ENCODE measurements at places on chromosomes 11 and 22.

- DNase-seq, result no peak
These were observed 7.3 kb downstream of the RHOG start for GRCh38 chr11:3833449-3833848.

GRCh38 chr11:78406568-78407196 is 10.9 kb downstream of the GAB2 start:
- DNase-seq, result peak; percentile 15

GRCh38 chr11:35658020-35658948 is 4.3 kb upstream of the TRIM44 start:
- peak; percentile 32 for DNase-seq

DNA sequence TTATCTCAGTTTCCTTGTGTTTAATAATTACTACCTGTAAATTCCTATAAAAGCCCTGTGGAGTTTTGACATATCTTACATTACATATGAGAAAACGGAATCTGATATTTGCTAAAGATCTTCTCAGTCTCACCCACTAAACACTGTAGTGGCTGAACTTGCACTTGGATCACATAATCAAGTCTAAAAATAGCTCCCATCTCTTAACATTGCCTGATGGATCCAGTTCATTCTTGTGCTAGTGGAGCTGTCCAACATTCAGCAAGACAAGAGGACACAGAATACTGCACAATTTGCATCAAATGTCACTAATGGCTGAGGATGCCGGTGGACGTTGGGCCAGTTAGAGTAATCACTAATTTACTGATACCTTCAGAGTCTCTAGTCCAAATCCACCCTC is 569.9 kb upstream of the ANO5 start:
- no peak for DNase-seq

DNA sequence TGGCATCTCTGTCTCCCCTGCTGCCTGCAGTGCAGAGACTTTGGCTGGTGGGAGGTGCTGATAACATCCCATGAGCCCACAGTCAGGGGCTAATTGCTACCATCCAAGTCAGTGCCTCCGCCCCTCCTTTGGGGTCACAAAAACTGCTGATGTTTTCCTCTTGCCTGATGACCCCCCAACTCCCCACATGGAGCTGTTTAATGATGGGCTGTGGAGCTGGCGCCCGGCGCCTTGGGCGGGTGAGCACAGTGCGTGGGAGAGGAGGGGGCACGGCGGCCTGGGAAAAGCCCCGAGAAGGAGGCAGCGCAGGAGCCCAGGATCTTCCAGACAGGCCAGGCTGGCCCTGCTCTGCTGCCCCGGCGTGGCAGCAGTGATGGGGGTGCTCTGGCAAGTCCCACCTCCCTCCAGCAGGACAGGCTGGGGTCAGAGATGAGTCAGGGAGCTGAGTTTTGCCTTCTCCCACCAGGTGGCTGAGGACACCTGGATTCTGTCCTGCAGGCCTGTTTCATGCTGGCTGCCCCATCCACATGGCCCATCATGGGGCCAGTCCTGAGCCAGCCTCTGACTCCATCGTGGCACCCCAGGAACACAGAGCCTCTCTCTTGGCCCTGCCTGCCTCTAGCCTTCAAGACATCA is 43.8 kb downstream of the NECTIN1 start:
- no peak for DNase-seq

DNA sequence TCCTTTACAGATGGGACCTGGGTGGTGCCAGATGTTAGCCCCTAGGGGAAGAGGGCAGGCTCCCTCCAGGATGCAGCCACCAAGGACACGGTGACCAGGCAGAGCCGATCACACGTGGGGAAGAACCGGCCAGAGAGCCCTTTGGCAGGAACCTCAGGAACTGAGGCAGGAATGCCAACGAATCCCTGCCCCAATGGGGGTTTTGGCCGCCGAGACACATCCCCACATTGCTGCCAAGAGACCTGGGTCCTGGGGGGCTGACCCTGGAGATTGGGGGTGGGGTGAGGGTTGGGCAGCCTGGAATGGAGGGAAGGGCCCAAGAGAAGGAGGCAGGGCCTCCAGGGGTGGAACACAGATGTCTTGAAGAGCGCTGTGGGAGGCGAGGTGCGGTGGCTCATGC is 28.7 kb upstream of the LMO1 start:
- no peak for DNase-seq
